Smooth muscle cell of the umbilical artery (primary cell): ENCODE measurements at places on chromosomes 16 and 17. TPM values are rescaled to one million over a fixed set of nuclear protein-coding genes. Genes with fewer than 3 reads are reported as not detected.

Gene SP6
- 0.09 and 0.30 TPM in 2 replicates for total RNA-seq

Gene KRT15
- total RNA-seq = 1.8 and 8.6 TPM in 2 replicates

Gene TNFSF12
- total RNA-seq = 7.4 and 16.3 TPM in 2 replicates

Gene AANAT
- 0.37 TPM in 1 of 2 replicates, not detected in the other for total RNA-seq

Gene LIG3
- 30.3 and 57.9 TPM in 2 replicates for total RNA-seq

Gene OR4D1
- total RNA-seq = not detected in 2 replicates

Gene NLGN2
- total RNA-seq = 15.1 and 24.1 TPM in 2 replicates

Gene CRISPLD2
- 47.8 and 487 TPM in 2 replicates for total RNA-seq

Gene CDK3
- 2.7 and 5.2 TPM in 2 replicates for total RNA-seq

Gene HBA1
- total RNA-seq = not detected in 2 replicates

Gene KRT16
- not detected in 2 replicates for total RNA-seq

Gene PALB2
- 10.1 and 10.4 TPM in 2 replicates for total RNA-seq

Gene NPIPB8
- 0.14 TPM in 1 of 2 replicates, not detected in the other for total RNA-seq

Gene CBX8
- 3.6 and 5.6 TPM in 2 replicates for total RNA-seq

Gene TBC1D3L
- total RNA-seq = 2.1 and 6.4 TPM in 2 replicates

Gene ITGAL
- total RNA-seq = 0.89 TPM in 1 of 2 replicates, not detected in the other

Gene TBX4
- 0.89 TPM in 1 of 2 replicates, not detected in the other for total RNA-seq

Gene GPR139
- total RNA-seq = not detected in 2 replicates

Gene GAST
- not detected in 2 replicates for total RNA-seq

Gene GINS3
- total RNA-seq = 0.89 and 3.1 TPM in 2 replicates

Gene HSD11B2
- total RNA-seq = 0.59 TPM in 1 of 2 replicates, not detected in the other

Gene TM4SF5
- total RNA-seq = not detected in 2 replicates

Gene PRAC1
- not detected in 2 replicates for total RNA-seq
